GM12864 (cell line): ENCODE measurements at places on chromosomes 5 and 9.

- no peak for DNase-seq
These were observed 26.2 kb upstream of the ACOT12 start for GRCh38 chr5:81420039-81420667.

- DNase-seq: no peak
These were observed 200.5 kb downstream of the EBF1 start for GRCh38 chr5:158899211-158899610.

- no peak for DNase-seq
These were observed 93.6 kb downstream of the UHRF2 start for GRCh38 chr9:6506571-6506970.

DNA sequence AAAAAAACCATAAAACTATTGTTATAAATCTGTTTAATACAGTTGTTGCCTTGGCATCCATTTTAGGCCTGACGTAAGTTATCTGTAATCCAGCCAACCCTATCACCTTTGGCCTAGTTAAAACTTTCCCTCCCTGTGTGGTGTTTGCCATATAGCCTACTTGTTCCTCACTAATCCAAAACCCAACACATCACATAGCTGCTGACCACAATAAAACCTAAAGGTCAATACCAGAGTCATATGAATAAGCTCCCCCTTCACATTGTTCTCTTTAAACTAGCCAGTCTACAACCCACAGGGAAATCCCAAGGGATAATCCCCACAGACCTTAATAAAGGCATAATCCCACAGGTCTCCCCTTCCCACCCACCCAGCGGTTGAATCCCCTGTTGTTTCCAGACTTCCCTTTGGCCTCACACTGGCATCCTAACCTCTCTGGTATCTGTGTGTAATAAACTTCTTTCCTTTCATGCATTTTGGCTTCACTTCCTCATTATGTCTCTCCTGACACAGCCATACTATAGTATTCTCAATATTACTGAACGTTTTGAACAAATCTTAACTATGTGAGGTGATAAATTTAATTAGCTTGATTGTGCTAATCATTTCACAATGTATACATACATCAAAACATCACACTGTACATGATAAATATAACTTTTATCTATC lies 50.8 kb downstream of the DTWD2 start:
- no peak for DNase-seq

DNA sequence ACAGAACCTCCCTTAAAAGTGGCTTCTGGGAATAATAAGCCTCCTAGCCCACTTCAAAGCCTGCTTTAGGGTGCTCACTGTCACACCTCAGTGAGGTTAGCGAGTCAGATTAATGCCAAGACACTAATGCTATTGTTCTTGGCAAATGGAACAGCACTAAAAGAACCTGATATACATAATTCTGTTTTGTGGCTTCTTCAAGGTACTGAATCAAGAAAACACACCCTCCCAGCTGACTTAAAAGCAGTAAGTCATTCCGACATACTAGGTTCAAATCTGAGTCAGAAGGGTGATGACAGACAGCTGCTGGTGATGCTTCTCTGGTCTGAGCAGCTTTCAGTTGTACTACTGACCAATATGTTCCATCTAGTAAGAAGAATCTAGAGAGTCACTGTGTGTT lies 121.6 kb downstream of the OXCT1 start:
- peak; percentile 45 for DNase-seq

- DNase-seq: no peak
These were observed 156.5 kb downstream of the ASTN2 start for GRCh38 chr9:117258184-117258866.

DNA sequence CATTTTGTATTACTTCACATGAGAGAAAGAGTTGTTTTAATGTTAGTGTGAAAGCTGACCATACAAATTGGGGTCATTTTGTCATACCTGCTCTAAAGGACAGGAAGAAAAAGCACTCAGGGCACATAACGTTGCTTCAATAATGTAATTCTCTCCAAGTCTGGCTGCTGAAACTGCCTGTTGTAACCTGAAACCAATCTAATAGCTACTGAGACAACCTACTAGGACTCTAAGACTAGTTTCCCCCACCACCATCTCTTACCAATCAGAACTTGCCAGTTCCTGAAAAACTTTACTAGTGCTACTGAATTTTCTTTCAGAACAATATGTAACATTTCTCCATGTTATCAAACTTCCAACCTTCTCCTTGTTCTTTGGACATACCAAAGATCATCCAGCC lies 374.7 kb downstream of the PTPRD start:
- no peak for DNase-seq

- no peak for DNase-seq
These were observed 228.4 kb upstream of the TBCA start for GRCh38 chr5:78004559-78004958.

DNA sequence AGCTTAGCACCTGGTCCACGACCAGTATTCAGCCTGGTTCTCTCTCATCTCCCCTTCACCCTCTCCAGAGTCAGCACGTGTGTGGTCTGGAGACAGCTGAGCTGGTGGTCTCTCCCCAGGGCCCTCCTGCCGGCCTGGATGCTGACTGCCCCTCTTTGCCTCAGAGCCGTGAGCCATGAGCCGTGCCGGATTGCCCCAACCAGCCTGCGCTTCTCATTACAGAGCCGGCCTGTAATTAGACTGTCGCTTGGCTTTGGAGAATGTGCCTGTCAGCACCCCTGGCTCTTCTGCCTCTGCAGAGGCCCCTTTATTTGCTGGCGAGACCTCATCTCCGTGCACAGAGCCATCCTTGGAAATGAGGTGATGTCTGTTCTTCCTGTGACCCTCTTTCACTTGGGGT lies 118.7 kb upstream of the BOD1 start:
- DNase-seq: no peak

- DNase-seq: no peak
These were observed 8.2 kb downstream of the IL4 start for GRCh38 chr5:132681983-132682382.

- no peak for DNase-seq
These were observed 133.4 kb upstream of the PAPPA start for GRCh38 chr9:116020146-116020545.

- DNase-seq: no peak
These were observed 32.6 kb upstream of the SPTLC1 start for GRCh38 chr9:92147852-92148180.
